ENCODE measurements at places on chromosomes 2 and 18.
A peak's percentile ranks its signal among the peaks of the same experiment; 100 is the strongest.

DNA sequence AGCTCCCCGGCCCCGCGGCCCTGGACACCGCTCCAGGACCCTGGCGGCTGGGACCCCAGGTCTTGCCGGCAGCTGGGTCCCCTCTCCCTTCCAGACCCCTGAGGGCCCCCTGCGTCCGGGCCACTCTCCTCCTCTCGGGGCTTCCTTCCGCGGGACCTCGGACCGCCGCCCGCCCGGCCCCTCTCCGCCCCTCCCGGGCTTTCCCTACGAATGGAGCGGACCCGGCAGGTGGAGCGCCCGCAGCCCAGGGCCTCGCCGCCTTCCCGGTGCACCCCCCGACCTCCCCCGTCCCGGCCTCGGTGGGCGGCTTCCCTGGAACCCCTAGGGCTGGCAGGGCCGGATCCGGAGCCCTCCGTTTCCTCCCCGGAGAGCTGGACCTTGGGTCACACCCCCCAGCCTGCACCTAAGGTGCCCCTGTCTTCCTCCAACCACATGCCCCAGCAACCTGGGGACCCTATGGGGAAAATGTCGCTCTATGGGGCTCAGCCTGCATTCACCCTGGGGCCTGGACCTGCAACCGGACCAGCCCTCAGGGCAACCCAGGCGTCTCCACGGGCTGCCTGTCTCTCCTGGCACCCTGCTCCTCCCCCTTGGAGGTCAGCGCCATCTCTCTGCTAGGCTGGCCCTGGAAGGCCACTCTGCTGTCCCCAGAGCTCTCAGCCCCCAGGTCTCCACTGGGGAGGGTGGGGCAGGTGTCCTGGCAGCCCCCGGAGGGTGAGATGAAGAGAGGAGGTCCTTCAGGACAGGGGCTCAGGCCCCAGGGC is 730 bp downstream of the B3GNT7 start:
- no peak for DNase-seq

GRCh38 chr2:222960126-222960525 is 91.9 kb upstream of the KCNE4 start:
- no peak for DNase-seq

- peak; percentile 1 for DNase-seq
Measured at GRCh38 chr2:35973132-35973736, 382.3 kb upstream of the CRIM1 start.

GRCh38 chr2:28702878-28703277 is 48.8 kb upstream of the PPP1CB start:
- DNase-seq, result no peak

- peak; percentile 60 for DNase-seq
Measured at GRCh38 chr18:9596226-9596625, 18.1 kb downstream of the PPP4R1 start.

DNA sequence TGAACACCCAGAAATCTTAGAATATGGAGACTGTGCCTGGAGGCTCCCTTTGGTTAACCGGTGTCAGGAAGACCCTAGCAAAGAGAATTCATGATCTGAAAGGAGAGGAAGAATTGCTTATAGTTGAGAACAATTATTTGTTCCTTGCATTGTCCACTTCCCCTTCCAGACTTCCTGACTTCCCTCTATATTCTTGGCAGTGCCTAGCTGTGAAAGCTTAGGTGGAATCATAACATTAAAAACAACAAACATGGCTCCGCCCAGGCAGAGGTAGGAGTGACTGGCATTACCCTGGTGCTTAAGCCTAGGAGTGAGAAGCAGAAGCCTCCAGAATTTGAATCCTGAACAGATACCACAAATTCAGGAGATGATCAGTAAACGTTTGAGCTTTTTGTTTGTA is 1.9 kb downstream of the TTL start:
- no peak for DNase-seq

DNA sequence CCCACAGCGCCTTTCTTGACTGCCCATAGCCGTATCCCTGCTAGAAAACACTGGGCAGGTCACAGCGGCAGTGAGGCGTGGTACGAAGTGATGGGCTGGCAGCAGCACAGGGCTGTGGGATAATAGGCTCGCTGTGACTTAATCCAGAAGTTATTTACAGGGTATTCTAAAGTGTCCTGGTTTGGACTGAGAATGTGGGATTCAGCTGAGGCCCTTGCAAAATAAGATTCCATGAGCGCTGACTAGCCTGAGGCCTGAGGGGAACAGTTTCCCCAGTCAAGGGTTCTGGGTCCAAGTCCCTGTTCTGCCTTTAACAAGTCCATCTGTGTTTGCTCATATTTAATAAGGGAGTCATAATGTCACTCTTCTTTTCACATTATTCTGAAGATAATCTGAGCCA is 34.6 kb downstream of the SETBP1 start:
- DNase-seq, result no peak

DNA sequence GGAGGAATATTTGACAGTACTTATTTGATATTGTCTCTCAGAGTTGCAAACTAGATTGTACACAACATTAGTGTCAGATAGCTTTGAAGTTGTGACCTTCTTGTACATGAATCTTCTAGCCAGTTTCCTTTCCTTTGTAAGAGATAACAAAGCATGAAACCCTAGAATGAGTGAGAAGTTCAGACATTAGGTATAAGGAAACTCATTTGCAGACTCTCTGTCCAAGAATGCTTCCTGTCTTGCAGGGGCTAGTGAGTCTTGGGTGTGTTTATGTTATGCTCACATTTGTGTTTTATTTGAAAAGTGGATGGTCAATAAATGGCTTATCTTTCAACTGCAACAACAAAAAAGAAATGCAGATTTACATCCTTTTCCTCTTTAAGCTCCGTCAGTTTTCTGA is 1.4 kb downstream of the BOD1L2 start:
- DNase-seq, result no peak

DNA sequence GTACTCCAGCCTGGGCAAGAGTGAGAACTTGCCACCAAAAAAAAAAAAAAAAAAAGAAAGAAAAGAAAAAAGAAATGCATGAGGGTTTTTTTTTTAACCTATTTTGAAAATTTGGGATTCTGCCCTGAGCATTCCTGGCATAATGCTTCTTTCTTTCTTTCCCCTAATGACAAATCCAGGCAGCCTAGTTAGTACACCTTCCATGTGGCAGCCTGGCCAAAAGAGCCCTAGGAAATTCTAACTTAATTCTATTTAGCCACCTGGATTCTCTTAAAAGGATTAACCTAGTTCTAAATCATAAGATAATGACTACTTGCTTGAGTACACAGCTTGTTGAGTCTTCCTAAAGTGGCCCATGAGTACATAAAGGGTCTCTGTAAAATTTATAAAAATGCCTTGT is 160.1 kb downstream of the THADA start:
- DNase-seq, result no peak

GRCh38 chr2:85785027-85785822 is 31.4 kb downstream of the ATOH8 start:
- peak; percentile 93 for DNase-seq

DNA sequence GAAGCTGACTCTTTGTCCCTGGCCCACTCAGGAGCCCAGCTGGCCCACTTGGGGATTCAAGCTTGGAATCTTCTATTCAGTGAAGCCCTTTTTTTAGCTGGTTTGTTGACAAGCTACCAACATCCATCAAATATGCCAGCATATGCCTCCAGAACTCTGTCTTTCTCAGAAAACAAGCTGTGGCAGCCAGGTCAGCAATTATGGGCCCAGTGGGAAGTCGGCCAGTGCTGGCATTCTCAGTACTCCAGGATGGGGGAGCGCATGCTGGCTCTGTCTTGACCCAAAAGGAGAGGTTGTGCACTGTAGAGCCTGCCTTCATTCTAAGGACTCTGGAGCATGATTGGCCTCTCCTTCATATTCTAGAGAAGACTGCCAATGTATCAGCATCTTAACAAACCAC is 401.5 kb downstream of the CNTNAP5 start:
- no peak for DNase-seq

GRCh38 chr2:184205048-184205596 is 393.2 kb upstream of the ZNF804A start:
- no peak for DNase-seq
